Dermis blood vessel endothelial cell (primary cell): ENCODE measurements at places on chromosomes 6 and 20.

GRCh38 chr6:37635319-37635718 is 62.4 kb downstream of the MDGA1 start:
- no peak for DNase-seq

- no peak for DNase-seq
Observed at GRCh38 chr6:40334496-40335270, 252.5 kb downstream of the LRFN2 start.

GRCh38 chr6:42758756-42759430 is 13.0 kb upstream of the TBCC start:
- DNase-seq: no peak

- DNase-seq: no peak
Observed at GRCh38 chr6:14434916-14435690, 317.5 kb downstream of the CD83 start.

DNA sequence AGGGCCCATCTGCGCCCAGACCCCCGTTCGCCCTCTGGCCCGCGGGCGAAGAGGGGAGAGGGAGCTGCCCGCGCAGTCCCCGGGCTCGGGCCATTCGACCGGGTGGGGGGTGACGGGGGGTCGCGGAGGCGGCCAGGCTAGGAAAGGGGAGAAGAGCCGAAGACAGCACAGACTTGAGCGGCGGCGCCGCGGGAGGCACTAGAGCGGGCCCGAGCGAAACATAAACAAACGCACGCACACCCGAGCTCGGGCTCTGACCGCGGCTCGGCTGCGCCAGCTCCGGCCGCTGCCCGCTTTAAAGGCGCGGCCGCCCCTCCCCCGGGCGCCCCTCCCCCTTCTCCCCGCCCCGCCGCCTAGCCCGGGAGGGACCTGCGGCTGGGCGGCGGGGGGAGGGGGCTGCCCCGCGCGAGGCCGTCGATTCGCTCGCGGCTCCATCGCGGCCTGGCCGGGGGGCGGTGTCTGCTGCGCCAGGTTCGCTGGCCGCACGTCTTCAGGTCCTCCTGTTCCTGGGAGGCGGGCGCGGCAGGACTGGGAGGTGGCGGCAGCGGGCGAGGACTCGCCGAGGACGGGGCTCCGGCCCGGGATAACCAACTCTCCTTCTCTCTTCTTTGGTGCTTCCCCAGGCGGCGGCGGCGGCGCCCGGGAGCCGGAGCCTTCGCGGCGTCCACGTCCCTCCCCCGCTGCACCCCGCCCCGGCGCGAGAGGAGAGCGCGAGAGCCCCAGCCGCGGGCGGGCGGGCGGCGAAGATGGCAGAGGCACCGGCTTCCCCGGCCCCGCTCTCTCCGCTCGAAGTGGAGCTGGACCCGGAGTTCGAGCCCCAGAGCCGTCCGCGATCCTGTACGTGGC is at the start of gene FOXO3:
FOXO3 (plus strand) TSS at position 455 of the 846 bp plus-strand sequence; CDS start at position 747, 292 bp downstream.
- peak; percentile 92 for DNase-seq

DNA sequence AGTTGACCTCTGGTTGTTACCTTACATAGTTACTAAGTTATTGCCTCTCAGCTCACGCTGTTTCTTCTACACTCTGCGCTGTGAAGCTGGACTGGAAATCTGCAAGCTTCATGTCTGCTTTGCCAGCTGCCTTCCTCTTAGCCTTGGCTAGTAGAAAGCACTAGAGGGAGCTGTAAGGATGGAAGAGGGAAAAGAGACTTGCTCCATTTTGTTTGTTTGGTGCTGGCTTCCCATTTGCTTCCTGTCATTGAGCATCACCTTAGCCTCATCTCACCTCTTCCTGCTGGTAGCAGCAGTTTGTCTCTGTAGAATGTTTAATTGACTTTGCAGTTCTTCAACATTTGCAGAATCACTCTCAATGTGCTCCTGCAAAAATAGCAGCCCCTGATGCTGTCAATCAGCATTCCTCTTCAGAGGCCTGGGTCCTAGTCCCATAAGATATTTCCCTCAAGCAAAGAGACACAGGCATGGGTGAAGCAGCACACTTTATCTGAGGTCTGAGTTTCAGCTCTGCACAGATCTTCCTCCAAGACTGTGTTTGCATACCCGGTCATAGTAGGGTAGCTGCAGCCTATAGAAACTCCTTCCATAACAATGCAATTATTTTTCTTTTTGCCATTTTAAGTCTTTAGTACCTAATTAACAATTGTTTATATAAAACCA is 302.2 kb upstream of the EPHA7 start:
- DNase-seq: no peak

GRCh38 chr20:58482416-58482815 is 32.8 kb downstream of the APCDD1L start:
- DNase-seq: peak; percentile 62

GRCh38 chr6:24903681-24904080 is 32.1 kb downstream of the RIPOR2 start:
- DNase-seq: no peak

DNA sequence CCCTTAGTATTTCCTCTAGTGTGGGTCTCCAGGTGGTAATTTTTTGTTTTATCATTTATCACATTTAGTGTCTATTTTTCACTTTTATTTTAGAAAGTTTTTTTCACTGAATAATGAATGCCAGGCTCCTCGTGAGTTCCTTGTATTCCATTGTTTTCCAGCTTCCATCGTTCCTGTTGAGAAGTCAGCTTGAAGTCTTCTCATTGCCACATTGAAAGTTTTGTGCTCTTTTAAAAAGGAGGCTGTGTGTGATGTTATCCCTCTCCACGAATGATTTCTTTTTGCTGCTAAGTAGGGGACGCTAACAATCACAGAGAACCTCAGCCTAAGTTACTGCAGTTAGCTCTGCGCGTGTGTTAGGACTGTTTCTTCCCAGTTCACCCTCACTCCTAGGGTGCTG is 194.5 kb downstream of the TAF4 start:
- no peak for DNase-seq

GRCh38 chr6:71181565-71181964 is 107.0 kb upstream of the OGFRL1 start:
- no peak for DNase-seq

DNA sequence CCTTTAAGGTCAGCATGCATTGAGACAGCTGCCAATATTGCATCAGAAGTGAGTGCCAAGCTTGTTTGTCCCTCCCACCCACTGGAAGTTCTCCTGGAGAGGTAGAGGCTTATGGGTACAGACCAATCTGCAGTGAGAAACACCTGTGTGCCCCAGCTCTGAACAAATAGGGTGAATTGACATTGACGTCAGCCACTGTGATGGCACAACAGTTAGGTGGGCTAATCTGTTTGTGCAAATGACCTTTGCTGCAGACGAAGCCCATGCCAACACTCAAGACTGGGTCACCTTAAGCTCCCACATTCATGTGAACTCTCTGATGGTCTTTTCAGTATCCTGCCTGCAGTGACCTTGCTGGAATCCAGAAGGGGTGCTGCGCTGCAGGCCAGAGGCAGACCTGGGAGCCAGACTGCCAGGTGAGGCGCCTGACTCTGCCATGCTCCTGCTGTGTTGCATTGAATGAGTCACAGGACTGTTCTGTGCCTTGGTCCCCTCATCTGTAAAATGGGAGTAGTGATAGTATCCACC is 99.9 kb downstream of the ALDH8A1 start:
- no peak for DNase-seq

GRCh38 chr20:4013041-4013440 is 2.3 kb downstream of the RNF24 start:
- DNase-seq: no peak

DNA sequence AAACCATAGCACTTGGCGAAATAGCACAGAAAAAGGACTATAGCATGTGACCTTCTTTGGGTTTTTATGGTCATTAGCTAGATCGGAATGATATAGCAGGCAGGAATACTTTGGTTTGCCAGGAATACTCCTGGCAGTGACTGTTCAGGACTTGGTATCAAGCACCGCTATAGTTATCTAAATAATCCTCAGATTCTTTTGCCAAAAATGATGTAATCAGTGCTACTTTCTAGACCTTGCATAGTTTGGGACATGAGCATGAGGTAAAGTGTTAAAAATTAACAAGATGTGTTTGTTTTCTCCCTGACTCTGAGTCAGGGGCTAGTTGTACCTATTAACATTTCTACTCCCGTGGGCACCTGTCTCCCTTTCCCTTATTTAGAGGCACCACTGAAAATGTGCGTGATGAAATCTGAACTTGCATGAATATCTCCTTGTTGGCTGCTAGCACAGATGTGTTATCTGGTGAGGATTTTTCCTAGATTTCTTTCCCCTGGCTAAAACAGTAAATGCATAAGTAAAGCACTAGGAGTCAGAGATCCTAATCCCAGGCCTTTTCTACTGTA is 511.0 kb downstream of the CDKAL1 start:
- no peak for DNase-seq

- DNase-seq: peak; percentile 5
Observed at GRCh38 chr6:53103993-53104675, 38.9 kb downstream of the FBXO9 start.

DNA sequence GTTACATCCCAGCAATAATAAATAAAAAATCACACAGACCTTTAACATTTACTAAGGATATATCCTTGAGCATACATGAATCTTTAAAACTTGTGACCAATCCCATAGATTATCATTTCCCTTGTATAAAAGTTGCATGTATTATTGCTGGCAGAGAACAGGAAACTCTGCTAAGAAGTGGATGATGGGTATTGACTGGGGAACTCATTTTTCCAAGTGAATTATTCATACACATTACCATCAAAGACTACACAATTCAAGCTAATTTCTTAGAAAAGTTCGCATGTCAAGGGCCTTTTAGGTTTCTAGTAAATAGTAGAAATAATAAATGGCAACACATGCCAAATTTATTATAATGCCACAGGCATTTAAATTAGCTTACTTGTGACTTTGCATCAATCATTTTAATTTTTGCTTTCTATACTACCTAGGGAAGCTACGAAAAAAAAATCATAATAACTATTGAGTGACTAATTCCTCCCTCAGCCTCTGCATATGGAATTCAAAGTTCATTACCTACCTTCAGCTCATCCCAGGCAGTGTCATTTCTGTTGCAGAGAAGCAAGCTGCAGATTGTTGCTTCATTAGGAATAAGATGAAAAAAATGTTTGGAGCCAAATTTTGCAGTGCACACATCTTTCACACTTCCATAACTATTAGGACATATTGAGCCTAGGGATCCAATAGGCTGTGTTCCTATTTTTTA is 25.8 kb downstream of the MKKS start:
- DNase-seq: no peak

- no peak for DNase-seq
Observed at GRCh38 chr6:17536586-17536985, 63.5 kb upstream of the FAM8A1 start.

GRCh38 chr6:168103050-168103830 is 24.2 kb upstream of the FRMD1 start:
- no peak for DNase-seq

GRCh38 chr20:43744966-43745730 is 18.3 kb upstream of the GTSF1L start:
- no peak for DNase-seq

DNA sequence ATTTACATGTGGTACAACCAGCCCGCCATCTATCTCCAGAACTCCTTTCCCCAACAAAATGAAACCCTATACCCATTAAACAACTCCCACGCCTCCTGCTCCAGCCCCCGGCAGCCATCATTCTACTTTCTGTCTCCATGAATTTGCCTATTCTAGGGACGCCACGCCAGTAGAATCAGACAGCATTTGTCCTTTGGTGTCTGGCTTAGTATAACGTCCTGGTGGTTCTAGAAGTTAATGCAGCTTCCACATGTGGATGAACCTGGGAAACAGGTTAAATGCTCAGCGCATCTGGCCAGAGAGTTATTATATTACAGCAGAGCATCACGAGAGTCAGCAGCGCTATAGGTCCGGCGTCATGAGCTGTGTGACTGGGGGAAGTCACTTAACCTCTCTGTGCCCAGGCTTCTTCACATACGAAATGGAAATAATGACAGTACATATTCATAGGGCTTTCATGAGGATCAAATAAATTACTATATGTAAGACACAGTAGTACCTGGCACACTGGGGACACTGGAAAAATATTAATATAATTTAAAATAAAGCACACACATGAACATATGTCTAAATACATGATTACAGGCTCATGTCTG is 178.7 kb upstream of the TAB2 start:
- DNase-seq: no peak

GRCh38 chr6:66086532-66086931 is 379.5 kb upstream of the EYS start:
- DNase-seq: no peak

DNA sequence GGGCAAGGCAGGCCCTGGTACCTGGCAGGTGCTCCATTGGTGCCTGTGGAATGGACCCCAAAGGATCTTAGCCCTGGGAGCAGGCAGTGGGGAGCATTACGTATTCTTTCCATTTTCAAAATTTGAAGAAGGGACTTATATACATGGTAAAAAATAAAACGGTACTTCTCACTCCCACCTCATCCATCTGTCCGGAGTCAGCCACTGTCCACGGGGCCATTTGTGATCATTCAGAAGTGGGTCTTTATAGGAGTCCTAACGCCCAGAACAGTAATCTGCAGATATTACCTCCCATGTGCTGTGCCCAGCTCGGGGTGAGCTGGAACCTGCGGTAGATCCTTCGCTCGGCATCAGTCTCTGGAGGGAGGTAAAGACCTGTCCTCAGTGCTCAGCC is 110.4 kb downstream of the SYCP2 start:
- no peak for DNase-seq

DNA sequence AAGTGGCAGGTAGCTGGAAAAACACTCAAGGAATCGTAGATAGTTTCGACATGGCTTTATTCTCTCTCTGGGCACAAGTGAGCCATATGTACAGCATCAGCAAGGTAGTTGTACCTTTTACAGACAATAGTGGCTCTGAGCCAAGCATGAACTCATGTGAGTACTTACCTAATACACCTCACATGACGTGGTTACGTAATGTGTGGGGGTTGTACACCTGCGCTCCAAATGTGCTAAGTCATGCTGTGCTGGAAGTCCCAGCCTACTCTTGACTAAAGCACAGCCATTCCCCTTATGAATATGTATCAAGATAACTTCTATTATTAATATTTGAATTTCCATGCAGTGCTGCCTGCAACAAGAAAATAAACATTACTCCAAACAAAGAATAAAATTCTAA is 78.8 kb upstream of the HMGN3 start:
- DNase-seq: no peak

DNA sequence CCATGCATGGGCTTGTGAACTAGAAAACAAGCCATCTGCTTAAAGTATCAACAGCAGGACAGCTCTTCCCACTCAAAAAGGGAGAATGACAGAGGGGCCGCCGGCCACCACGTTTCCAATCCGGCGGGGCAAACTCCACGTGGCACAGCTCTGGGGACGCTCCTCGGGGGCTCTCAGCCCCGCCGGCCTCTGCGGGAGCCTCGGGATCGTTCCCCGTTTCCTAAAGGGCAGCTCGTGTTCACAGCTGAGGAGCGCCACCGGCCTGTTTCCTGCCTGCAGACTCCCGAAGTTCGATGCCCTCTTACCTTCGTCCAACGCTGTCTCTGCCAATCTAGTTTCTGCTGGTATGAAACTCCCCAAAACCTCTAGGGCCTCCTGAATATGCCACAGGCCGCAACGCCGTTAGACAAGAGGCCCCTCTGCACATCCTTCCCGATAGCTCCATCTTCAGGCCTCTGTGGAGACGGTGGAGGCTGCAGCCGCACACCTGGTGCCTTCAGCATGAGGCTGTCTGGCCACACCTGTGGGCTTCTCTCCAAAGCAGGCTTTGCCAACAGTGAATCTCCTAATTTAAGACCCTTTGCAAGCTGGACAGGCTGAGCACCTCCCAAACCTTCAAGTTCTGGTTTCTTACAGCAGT is 46.5 kb downstream of the KCNQ2 start:
- no peak for DNase-seq

- DNase-seq: no peak
Observed at GRCh38 chr6:403659-404655, 12.4 kb downstream of the IRF4 start.
